ENCODE measurements at places on chromosomes 5 and 9. TPM values are rescaled to one million over a fixed set of nuclear protein-coding genes. Genes with fewer than 3 reads are reported as not detected.

FOCAD gene
- 32.3 TPM for polyA plus RNA-seq

FRMD3 gene
- polyA plus RNA-seq: 14.7 TPM

PCDHGA8 gene
- polyA plus RNA-seq: 2.1 TPM

FABP6 gene
- 4.9 TPM for polyA plus RNA-seq

NME5 gene
- polyA plus RNA-seq: 24.4 TPM

SLC6A3 gene
- 0.95 TPM for polyA plus RNA-seq

NTNG2 gene
- 12.5 TPM for polyA plus RNA-seq

IL17B gene
- polyA plus RNA-seq: 1.6 TPM

CYSRT1 gene
- polyA plus RNA-seq: 3.4 TPM

OTULINL gene
- 26.5 TPM for polyA plus RNA-seq

INSYN2B gene
- 3.2 TPM for polyA plus RNA-seq

SLC1A3 gene
- 738 TPM for polyA plus RNA-seq

MAMDC4 gene
- polyA plus RNA-seq: 15.2 TPM

PRUNE2 gene
- 52.0 TPM for polyA plus RNA-seq

EGR1 gene
- polyA plus RNA-seq: 93.2 TPM

CNTFR gene
- 109 TPM for polyA plus RNA-seq

FOXD4L5 gene
- polyA plus RNA-seq: 1.5 TPM

FUBP3 gene
- 102 TPM for polyA plus RNA-seq

HMMR gene
- 4.5 TPM for polyA plus RNA-seq

SLC6A18 gene
- polyA plus RNA-seq: not detected

TLE1 gene
- polyA plus RNA-seq: 57.0 TPM
